Activated CD4-positive, alpha-beta T cell treated with anti-CD3 and anti-CD28 coated beads, Interleukin-2, amount 10 ng/mL, durations not matched to agents 24 days and 14 days (primary cell): ENCODE measurements at places on chromosomes 2 and 18.

DNA sequence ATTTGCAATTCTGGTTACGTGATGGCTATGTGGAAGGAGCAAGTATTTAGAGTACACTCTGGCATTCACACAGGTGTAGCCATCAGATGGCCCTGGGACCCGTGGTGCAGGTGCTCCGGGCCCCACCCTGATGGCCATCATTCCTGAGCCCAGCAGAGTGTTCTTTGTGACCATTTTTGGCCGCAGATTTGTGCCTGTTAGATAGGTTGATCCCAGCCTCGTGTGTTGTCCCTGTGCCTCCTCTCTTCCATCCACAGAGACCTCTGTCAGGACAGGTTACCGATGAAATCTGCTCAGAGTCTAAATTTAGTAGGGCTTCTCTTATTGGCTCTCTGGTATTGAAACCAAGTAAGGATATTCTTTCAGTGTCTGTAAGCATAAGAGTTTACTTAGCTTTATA lies 33.9 kb downstream of the MAPRE2 start:
- DNase-seq, result no peak

- no peak for DNase-seq
These were observed 21.3 kb upstream of the PIK3C3 start for GRCh38 chr18:41933778-41934177.

DNA sequence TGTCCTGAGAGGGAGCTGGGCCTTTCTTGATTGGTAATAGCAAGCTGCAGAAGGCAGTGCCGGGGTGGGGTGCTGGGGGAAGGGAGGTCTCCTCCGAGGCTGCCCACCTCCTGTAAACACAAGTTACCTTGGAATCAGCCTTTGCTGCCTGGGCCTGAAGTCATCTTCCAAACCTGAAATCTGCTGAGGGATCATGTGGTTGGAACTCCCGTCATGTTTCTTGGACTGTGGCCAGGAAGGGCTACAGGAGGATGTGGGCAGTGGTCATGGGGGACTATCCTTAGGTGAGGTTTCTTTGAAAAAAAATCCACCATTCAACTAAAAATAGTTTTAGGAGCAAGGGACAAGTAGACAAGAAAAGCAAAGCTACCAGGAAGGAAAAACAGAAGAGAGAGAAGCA lies 74.2 kb downstream of the CDK15 start:
- DNase-seq, result no peak

GRCh38 chr2:192887337-192887736 lies 692.6 kb upstream of the TMEFF2 start:
- DNase-seq, result no peak

DNA sequence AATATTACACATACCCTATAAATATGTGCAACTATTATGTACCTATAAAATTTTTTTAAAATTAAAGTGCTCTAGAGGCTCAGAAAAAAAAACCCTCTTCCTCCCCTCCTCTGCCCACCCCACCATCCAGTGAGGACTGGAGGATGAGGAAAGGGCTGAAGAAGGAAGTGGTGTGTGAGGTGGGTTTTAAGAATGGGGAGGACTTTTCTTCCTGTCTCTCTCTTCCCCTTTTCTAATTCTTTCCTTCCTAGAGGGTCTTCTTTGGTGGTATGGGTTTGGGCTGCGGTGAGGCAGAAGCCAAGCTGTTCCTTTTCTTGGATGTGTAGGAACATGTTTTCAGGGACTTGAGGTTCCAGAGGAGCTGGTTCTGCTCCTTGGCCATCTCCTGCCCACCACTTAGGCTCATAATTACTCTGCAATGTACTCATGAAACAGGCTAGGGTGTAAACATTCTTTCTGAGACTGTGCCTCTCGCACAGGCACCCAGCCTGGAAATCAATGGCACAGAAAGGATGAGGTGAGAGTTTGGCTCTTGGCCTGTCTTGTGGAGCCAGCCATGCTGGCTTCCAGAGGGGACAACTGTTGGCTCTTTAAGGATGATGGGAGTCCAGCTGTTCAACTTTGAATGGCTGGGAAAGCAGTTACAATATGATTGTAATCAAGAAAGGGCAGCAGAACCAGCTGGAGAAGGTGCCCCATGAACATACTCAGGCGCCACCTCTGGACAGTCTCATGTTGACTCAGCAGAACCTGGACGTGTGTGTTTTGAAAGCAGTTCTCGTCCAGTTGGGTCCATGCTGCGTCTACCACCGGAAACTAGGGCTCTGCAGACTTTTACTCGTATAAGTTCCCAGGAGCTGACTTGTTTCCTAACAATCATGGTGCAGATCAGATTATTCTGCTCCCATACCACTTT lies 38.3 kb downstream of the IL1RL2 start:
- peak; percentile 55 for DNase-seq

- no peak for DNase-seq
These were observed 11.6 kb upstream of the SDC1 start for GRCh38 chr2:20236496-20236895.
